ENCODE measurements at places on chromosomes 11 and 22. TPM values are rescaled to one million over a fixed set of nuclear protein-coding genes. Genes with fewer than 3 reads are reported as not detected.

GRCh38 chr11:64224151-64224890 is 1.7 kb downstream of the TRPT1 start:
- no peak overlapping the region for H3K27ac ChIP-seq
- no peak overlapping the region for H3K4me3 ChIP-seq
- peaks cover 38% of the 10 kb centered on the region for H3K36me3 ChIP-seq
- no peaks in the 10 kb centered on the region for H3K27me3 ChIP-seq

DNA sequence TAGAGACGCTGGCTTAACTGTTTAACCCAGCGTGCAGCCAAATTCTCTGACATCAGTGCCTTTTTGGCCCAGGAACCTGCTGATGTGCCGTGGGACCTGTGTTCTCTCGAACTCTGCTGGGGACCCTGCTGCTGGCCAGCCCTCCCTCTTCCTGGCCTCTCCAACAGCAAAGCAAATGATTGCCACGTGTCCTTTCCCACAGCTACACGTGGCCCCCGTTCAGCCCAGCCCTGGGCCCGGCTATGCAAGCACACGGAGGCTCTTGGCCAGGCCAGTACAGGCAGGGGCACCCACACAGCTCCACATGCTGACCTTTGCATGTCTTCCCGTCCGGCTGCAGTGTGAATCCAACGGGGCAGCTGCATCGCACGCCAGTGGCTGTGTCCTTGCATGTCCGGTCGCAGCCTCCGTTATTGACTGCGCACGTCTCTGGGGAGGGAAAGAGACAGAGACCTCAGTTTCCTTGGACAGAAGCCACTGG is 51.6 kb upstream of the TTLL12 start:
- H3K4me1 ChIP-seq: no peaks in the 10 kb centered on the region
- no peak overlapping the region for H3K4me3 ChIP-seq
- DNase-seq: no peak
- H3K27ac ChIP-seq: no peak overlapping the region
- no peaks in the 10 kb centered on the region for H3K36me3 ChIP-seq

GRCh38 chr11:9516113-9516512 is 55.3 kb downstream of the ZNF143 start:
- H3K36me3 ChIP-seq: peaks cover 52% of the 10 kb centered on the region
- no peak for DNase-seq
- no peak overlapping the region for H3K4me3 ChIP-seq
- H3K27me3 ChIP-seq: no peaks in the 10 kb centered on the region

DNA sequence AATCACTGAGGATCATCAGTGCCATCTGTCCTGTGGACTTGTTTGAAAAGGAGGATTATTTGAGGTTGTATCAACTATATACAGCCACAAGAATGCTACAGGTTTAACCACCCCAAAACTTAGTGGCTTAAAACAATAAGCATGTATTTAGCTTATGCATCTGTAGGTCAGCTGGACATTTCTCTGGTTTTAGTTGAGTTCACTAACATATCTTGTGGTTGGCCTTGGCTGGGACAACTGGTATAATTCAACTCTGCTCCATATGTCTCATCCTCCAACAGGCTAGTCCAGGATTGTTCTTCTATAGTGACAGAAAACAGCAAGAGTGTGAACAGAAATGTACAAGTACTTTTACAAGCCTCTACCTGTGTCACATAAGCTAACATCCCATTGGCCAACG is 49.9 kb upstream of the SOX6 start:
- DNase-seq: no peak
- H3K4me3 ChIP-seq: no peak overlapping the region
- H3K27me3 ChIP-seq: no peaks in the 10 kb centered on the region
- no peaks in the 10 kb centered on the region for H3K36me3 ChIP-seq

DNA sequence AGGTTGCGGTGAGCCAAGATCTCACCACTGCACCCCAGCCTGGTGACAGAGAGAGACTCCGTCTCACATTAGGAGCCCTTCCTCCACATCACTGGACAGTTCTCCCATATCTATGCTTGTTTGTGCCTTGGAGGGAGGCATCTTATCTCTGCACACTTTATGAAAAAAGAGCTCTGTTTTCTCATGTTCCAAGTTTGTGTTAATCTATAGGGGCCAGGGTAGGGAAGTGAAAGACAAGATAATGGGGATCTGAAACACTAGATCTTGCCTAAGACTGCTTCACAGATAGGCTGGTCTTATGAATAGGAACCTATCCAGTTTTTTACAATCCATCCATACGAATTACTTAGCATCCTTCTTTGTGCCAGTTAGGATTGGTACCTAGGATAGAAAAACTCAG is 17.1 kb downstream of the OR6Q1 start:
- H3K4me3 ChIP-seq: no peak overlapping the region
- no peaks in the 10 kb centered on the region for H3K27me3 ChIP-seq
- H3K4me1 ChIP-seq: no peaks in the 10 kb centered on the region
- DNase-seq: no peak

DNA sequence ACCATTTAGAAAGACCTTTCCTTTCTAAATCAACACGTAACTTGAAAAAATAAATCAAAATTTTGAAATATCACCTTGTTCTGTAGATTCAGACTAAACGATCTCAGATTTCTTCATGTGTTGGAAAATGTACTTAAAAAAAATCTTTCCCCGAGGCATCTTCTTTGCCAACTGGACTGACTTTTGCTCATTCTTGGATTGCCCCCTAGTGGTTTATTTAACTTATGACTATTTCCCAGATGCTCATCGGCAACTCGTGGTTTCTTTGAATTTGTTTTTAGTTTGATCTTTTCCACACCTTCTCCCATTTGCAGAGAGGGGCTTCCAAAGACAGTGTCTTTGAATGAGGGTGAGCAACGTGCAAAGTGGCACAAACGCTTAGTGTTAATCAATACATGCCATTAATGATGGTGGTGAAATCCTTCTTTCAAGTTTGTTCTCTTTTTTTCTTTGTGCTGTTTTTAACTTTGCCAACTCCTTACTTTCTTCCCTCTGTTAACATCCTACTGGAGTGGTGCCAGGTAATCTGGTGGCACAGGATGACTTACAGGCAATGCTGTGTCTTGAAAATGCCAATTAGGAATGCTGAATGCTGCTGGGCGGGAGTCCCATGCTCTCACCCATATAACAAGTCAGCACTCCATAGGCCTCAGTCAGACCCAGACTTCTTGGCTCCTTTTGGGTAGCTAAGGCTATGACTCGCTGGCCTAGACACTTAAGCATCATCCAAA is 18.3 kb downstream of the PRSS23 start:
- H3K4me1 ChIP-seq: no peaks in the 10 kb centered on the region
- H3K27ac ChIP-seq: no peak overlapping the region
- no peaks in the 10 kb centered on the region for H3K36me3 ChIP-seq
- no peaks in the 10 kb centered on the region for H3K27me3 ChIP-seq
- DNase-seq: no peak

DNA sequence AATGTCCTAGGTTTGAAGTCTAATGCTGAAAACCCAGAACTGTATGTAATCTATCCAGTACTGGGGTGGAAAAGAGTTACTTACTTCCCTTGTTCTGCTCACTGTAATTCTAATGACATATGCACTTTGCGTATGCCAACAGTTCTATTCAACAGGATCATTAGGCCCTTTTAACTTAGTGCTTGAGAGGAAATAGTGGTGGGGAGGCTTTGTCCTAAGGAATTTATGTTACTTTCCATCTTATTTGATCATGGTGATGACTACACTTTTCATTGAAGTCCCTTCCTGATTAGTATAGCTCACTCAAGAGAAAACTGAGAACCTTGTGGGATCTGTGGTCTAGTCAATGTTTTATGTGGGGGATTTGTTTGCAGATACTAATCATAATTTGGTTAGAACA is 348.2 kb downstream of the GUCY1A2 start:
- DNase-seq: no peak
- H3K36me3 ChIP-seq: no peaks in the 10 kb centered on the region
- no peaks in the 10 kb centered on the region for H3K4me1 ChIP-seq
- H3K27me3 ChIP-seq: no peaks in the 10 kb centered on the region

DNA sequence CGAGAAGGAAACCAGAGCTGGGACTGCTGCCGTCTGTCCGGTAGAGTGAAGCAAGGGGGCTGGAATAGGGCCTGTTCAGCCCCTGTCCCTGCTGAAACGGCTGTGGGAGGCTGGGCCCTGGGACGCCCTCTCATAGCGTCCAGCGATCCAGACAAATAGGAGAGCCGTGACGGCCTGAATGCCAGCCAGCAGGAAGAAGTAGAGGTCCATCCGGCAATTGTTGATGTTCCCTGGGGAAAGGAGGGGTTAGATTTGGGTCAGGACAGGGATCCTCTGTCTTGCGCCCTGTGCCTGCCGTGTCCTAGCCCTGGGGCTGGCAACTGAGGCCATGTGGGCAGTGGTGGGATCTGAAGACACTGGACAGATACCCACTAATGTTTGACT is 12.9 kb downstream of the TMEM132A start:
- DNase-seq: no peak
- no peaks in the 10 kb centered on the region for H3K27me3 ChIP-seq
- no peaks in the 10 kb centered on the region for H3K4me1 ChIP-seq
- no peaks in the 10 kb centered on the region for H3K36me3 ChIP-seq

- DNase-seq: no peak
- no peak overlapping the region for H3K27ac ChIP-seq
- no peak overlapping the region for H3K4me3 ChIP-seq
- H3K27me3 ChIP-seq: no peaks in the 10 kb centered on the region
Measured at GRCh38 chr11:76978818-76979217, 55.4 kb upstream of the B3GNT6 start.

DNA sequence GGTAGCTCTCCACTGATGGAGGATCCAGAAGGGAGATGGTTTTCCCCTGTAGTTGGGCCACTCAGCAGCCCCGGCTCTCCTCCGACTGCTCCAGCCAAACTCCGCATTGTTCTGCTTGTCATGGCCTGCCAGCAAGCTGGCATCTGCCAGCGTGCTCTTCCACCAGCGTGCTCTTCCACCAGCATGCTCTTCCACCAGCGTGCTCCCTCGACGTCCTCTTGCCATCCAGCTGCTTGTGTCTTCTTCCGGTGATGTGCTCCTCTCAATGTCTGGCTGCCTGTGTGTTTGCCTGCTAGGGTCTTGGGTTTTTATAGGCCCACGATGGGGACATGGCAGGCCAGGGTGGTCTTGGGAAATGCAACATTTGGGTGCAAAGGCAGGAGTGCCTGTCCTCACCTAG is 43.5 kb upstream of the GNAZ start:
- H3K27me3 ChIP-seq: no peaks in the 10 kb centered on the region
- H3K36me3 ChIP-seq: no peaks in the 10 kb centered on the region
- H3K4me3 ChIP-seq: no peak overlapping the region
- H3K27ac ChIP-seq: no peak overlapping the region

DNA sequence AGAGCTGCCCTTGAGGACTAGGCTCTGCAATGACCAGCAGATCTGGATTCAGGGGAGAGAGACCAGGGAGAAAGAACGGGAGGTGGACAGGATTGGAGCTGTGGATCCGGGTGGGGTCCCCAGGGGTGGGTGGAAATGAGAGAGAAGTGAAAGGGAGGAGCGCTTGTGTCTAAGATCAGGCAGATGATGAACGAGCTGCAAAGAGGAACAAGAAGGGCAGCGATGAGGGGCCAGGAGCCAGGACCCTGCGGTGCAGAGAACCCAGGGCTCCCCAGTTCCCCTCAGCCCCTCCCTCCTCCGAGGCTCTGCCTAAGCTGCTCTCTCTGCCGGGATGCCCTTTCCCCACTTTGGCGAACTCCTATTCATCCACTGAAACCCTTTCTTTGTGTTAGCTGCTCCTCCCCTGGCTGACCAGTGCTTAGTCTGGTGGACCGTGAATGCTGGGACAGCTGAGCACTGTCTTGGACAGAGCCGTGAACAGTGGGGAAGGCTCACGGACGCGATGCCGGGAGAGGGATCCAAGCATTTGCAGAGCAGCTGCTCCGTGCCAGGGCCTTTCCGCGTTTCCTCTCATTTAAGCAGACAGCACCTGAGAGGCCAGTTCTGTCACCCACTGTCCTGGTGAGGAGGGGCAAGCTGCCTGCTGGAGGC is 35.9 kb downstream of the SHISAL1 start:
- H3K27me3 ChIP-seq: no peaks in the 10 kb centered on the region
- H3K4me1 ChIP-seq: no peaks in the 10 kb centered on the region
- DNase-seq: no peak
- no peak overlapping the region for H3K27ac ChIP-seq

DNA sequence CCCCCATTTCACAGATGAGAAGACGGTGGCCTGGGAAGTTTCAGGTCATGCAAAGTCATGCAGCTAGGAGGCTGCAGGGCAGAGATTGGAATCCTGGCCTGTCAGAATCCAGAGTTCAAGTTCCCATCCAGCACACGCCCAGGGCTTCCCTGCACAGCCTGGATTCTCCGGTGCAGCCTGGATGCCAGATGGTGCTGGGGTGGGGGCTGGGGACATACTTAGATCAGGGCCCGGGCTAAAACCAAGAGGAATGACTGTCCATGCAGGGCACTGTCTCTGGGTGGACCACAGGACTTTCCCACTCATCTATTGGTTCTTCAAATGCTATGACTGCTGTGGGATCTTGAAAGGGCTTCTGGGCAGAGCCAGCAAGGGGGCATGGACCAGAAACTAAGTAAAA is 24.6 kb downstream of the LMO1 start:
- no peak for DNase-seq
- no peak overlapping the region for H3K4me3 ChIP-seq
- no peaks in the 10 kb centered on the region for H3K4me1 ChIP-seq
- H3K36me3 ChIP-seq: no peaks in the 10 kb centered on the region
- no peaks in the 10 kb centered on the region for H3K27me3 ChIP-seq

DNA sequence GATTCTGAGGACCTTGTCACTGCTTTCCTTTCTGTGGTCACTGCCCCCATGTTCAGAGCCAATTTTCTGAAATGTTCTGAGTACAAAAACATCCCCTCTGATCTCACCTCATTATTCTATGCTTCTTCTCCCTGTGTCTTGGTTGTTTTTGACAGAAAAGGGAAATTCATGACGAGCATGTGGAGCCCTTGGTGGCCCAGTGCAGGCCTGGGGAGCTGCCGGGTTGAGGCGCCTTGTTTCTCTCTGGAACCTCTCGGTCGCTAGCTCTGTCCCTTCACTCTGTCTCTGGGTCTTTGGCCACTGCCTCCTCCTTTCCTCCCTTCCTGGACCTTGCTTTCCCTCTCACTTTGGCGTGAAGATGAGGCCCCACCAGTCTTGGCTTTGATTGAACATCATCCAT is 63.0 kb upstream of the THY1 start:
- no peaks in the 10 kb centered on the region for H3K27me3 ChIP-seq
- no peak overlapping the region for H3K4me3 ChIP-seq
- no peak for DNase-seq
- H3K36me3 ChIP-seq: no peaks in the 10 kb centered on the region
- peaks cover 3% of the 10 kb centered on the region for H3K4me1 ChIP-seq

DNA sequence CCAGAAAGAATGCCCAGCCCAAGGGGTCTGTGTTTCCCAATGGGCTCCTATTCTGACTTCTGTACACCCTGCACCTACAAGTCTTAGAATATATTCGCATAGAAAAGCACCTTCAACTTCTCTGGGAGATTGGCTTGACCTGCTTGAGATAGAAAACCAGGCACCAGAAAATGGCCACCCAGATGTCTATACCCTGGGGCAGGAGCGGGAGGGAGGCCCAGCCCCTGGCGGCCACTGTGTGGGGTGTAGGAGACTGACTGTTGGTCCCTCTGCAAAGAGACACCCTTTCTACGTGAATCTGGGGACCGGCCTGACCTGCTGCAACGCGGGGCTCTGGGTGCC is 8.5 kb downstream of the DENND6B start:
- no peak for DNase-seq
- H3K4me1 ChIP-seq: peaks cover 22% of the 10 kb centered on the region
- H3K36me3 ChIP-seq: no peaks in the 10 kb centered on the region
- H3K27ac ChIP-seq: no peak overlapping the region
- H3K27me3 ChIP-seq: no peaks in the 10 kb centered on the region

SYTL2 gene
- 143 TPM for total RNA-seq

OVOL1 gene
- 0.11 TPM for total RNA-seq

LYVE1 gene
- not detected for total RNA-seq

SCUBE2 gene
- total RNA-seq: not detected
